ENCODE measurements at places on chromosomes 5 and 9. TPM values are rescaled to one million over a fixed set of nuclear protein-coding genes. Genes with fewer than 3 reads are reported as not detected.

Gene SPINK4
- total RNA-seq = not detected

Gene CDH6
- not detected for total RNA-seq

Gene DDX46
- 64.2 TPM for total RNA-seq

Gene GCNT1
- total RNA-seq = 1.7 TPM

Gene SPINK6
- total RNA-seq = not detected

Gene PCDHGA4
- total RNA-seq = 0.19 TPM

Gene HRH2
- 12.9 TPM for total RNA-seq

Gene DHFR
- total RNA-seq = 7.9 TPM

Gene HBEGF
- 0.35 TPM for total RNA-seq

DNA sequence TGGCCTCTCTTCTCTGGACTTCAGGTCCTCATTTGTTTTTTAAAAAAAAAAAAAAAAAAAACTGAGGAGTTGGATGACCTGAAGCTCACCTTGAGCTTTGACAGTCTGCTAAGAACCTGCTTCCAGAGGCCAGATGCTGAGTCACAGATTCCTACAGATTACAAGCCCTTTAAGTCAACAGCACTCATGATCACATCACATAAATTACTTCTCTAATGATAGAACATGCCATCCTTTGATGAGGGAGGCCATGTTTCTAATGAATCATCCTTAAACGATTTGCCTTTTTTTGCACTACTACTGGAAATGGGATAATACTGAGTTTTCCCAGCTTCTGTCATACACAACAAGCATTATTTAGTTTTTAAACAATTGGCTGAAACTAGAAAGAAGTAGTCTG is 34.2 kb upstream of the MYOT start:
- no peak overlapping the region for H3K4me3 ChIP-seq
- no peaks in the 10 kb centered on the region for H3K4me1 ChIP-seq
- H3K27me3 ChIP-seq = no peaks in the 10 kb centered on the region

GRCh38 chr9:132969783-132970182 is 8.7 kb upstream of the GFI1B start:
- H3K36me3 ChIP-seq = no peaks in the 10 kb centered on the region
- H3K4me3 ChIP-seq = no peak overlapping the region
- DNase-seq = no peak
- H3K27ac ChIP-seq = no peak overlapping the region
- no peaks in the 10 kb centered on the region for H3K27me3 ChIP-seq

- no peak overlapping the region for H3K27ac ChIP-seq
- H3K36me3 ChIP-seq = no peaks in the 10 kb centered on the region
- H3K4me1 ChIP-seq = no peaks in the 10 kb centered on the region
- H3K27me3 ChIP-seq = no peaks in the 10 kb centered on the region
- DNase-seq = no peak
Observed at GRCh38 chr5:170363671-170364070, 25.5 kb downstream of the KCNMB1 start.

- no peaks in the 10 kb centered on the region for H3K4me1 ChIP-seq
- no peak overlapping the region for H3K27ac ChIP-seq
- H3K36me3 ChIP-seq = no peaks in the 10 kb centered on the region
- no peaks in the 10 kb centered on the region for H3K27me3 ChIP-seq
- no peak for DNase-seq
- H3K4me3 ChIP-seq = no peak overlapping the region
Observed at GRCh38 chr5:81826128-81826527, 75.2 kb upstream of the SSBP2 start.

GRCh38 chr9:129923589-129923988 is 88.3 kb downstream of the USP20 start:
- peaks cover 9% of the 10 kb centered on the region for H3K4me1 ChIP-seq
- no peaks in the 10 kb centered on the region for H3K27me3 ChIP-seq
- H3K36me3 ChIP-seq = peaks cover 6% of the 10 kb centered on the region
- H3K27ac ChIP-seq = no peak overlapping the region

DNA sequence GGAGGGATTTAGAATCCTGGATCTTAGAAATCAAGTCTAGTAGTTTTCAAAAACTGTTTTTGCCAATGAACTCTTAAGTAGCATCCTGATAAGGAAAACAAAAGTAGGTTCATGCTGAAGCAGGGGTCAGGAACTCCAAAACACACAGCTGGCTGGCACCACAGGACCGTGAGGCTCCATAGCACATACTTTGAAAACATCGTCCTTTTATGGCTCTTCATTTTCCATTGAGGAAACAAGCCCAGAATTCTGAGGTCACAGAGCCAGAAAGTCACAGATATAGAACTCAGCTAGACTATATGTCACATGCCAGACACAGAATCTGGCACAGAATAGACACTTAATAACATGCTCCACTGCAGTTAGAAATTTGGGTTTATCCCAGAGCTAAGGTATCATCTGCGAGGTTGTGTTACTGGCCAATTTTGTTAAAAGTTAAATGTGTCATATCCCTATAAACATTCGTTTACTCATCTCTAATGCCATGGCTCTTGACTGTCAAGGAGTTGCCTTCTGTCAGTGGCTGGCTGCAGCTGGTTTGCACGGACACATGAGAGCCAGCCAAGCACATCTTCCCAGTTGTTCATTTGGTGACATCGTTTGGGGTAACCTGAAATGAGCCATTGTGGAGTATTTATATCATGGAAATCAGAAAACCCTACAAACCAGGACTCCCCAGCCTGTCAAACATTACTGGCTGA is 58.8 kb downstream of the FAM78A start:
- H3K27me3 ChIP-seq = no peaks in the 10 kb centered on the region
- no peak for DNase-seq
- peaks cover 27% of the 10 kb centered on the region for H3K36me3 ChIP-seq
- no peak overlapping the region for H3K4me3 ChIP-seq
- no peak overlapping the region for H3K27ac ChIP-seq

DNA sequence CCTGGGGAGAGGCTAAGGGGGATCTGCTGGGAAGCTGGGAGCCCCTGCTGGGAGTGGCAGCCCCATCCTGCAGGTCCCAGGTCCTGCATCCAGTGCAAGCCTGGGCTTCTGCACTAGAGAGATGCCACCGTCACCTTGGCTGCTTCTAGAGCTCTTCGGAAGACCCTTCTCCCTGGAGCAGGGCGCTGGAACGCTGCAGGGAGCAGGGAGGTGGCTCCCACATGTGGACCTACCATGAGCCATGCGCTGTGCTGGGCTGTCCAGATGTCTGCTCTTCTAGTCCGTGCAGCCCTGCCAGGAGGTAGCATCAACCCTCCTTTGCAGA is 90.9 kb upstream of the PHYKPL start:
- H3K4me3 ChIP-seq = no peak overlapping the region
- H3K4me1 ChIP-seq = no peaks in the 10 kb centered on the region
- H3K27ac ChIP-seq = no peak overlapping the region
- no peaks in the 10 kb centered on the region for H3K27me3 ChIP-seq
- no peaks in the 10 kb centered on the region for H3K36me3 ChIP-seq

GRCh38 chr9:107431461-107431860 is 58.1 kb downstream of the KLF4 start:
- no peaks in the 10 kb centered on the region for H3K4me1 ChIP-seq
- no peaks in the 10 kb centered on the region for H3K27me3 ChIP-seq
- DNase-seq = no peak

DNA sequence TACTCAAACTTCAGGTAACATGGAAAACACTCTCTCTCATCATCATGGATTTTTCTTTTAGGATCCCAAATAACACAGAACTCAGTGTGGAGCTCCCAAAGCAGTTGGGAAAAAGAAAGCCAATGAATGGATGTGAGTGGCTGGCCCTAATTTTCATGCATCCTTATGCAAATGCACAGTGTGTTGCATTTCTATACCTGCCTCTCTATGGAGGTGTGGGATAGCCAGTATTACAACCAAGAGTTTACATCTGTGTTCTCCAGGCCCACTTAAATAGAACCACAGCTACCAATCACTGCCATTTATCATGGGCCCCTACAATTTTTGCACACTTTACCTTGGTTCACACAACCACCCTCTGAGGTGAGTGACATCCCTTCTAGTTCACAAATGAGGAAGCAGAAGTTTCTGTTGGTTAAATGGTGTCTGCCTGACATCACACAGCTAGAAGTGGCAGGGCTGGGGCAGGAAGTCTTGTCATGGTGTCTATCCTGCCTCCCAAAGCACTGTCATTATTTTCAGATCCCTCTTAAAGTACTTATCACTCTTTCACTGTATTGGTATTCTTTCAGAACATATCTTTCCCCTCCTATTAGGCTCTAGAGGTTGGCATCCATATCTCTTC is 17.3 kb downstream of the MAMDC2 start:
- H3K4me3 ChIP-seq = no peak overlapping the region
- DNase-seq = no peak
- H3K36me3 ChIP-seq = no peaks in the 10 kb centered on the region
- H3K27ac ChIP-seq = no peak overlapping the region
- H3K27me3 ChIP-seq = no peaks in the 10 kb centered on the region
- no peaks in the 10 kb centered on the region for H3K4me1 ChIP-seq

GRCh38 chr9:72361217-72361616 is 3.8 kb downstream of the ZFAND5 start:
- H3K36me3 ChIP-seq = no peaks in the 10 kb centered on the region
- no peak for DNase-seq
- H3K27ac ChIP-seq = no peak overlapping the region
- H3K4me3 ChIP-seq = no peak overlapping the region

- no peaks in the 10 kb centered on the region for H3K27me3 ChIP-seq
- no peak for DNase-seq
- H3K36me3 ChIP-seq = no peaks in the 10 kb centered on the region
- no peaks in the 10 kb centered on the region for H3K4me1 ChIP-seq
- H3K4me3 ChIP-seq = no peak overlapping the region
- no peak overlapping the region for H3K27ac ChIP-seq
Observed at GRCh38 chr5:168156170-168156569, 135.3 kb upstream of the WWC1 start.

GRCh38 chr9:129006328-129007034 is 21.6 kb downstream of the SH3GLB2 start:
- H3K4me3 ChIP-seq = no peak overlapping the region
- no peaks in the 10 kb centered on the region for H3K27me3 ChIP-seq
- peak overlapping the region; percentile 35 for H3K27ac ChIP-seq
- no peaks in the 10 kb centered on the region for H3K4me1 ChIP-seq
- H3K36me3 ChIP-seq = peaks cover 9% of the 10 kb centered on the region

DNA sequence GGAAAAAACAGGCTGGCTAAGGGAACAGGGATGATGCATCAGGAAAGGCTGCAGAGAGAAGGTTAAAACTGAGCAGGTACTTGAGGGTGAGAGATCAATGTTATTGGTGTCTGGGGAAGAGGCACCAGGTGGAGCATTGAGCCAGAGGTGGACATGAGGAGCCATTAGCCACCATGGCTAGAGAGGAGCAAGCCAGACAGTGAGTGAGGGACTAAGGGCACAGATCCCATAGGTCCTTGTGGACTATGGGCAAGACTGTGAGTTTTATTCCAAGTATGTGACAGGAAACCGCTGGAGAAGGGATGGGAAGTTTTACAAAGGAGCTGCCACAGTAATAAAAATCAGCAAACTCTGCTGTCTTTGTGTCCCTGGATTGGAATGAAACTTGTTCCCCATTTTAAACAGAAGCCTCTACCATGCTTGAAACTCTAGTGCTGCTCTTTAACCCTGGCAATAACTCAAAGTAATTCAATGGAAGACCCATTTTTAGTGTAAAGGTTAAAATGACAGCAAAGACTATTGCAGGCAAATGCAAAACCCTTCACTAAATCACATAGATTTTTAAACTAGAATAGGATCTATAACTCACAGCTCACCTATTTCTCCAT is 349.8 kb downstream of the ENC1 start:
- H3K36me3 ChIP-seq = no peaks in the 10 kb centered on the region
- no peak for DNase-seq
- H3K4me3 ChIP-seq = no peak overlapping the region
- no peaks in the 10 kb centered on the region for H3K27me3 ChIP-seq
- H3K27ac ChIP-seq = no peak overlapping the region

DNA sequence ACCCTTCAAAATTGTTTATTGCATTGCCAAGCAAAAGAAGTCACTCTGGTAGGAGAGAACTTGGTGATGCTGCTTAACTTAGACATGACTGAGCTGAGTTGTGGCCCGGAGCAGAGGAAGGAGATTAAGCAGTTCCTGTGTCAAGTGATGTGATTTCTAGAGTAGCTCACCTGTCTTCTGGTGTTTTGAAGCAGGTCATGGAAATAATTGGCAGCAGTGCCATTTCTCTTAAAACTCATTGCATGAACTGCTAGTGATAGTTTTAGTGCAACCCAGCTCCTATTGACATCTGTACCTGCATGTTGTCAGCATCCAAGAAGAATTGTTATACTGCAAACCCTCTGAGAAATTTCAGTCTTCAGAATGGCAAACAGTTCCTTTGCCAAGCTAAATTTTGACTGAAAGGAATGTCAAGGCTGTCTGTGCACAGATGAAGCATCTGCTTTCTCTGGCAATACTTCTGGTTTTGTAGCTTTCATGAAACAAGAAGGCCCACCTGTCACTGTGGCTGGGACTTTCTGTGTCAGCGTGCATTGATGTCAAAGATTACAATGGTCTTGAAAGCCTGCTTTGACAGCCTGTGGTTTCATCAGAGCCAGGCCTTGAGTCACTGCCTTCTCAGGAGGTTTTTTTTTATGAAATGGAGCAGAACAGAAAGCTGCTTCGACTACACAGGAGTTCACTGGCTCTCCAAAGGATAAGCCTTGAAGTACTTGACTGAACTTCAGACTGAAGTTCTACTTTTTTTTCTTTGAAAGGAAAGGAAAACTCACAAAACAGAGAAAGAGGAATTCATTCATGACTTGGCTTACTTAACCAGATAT is 90.6 kb downstream of the RALGPS1 start:
- peak; percentile 75 for DNase-seq
- no peak overlapping the region for H3K27ac ChIP-seq
- H3K36me3 ChIP-seq = no peaks in the 10 kb centered on the region
- no peaks in the 10 kb centered on the region for H3K27me3 ChIP-seq

- no peaks in the 10 kb centered on the region for H3K36me3 ChIP-seq
- no peak overlapping the region for H3K4me3 ChIP-seq
- H3K27me3 ChIP-seq = no peaks in the 10 kb centered on the region
Observed at GRCh38 chr9:125744616-125745015, 2.6 kb upstream of the PBX3 start.

- H3K36me3 ChIP-seq = no peaks in the 10 kb centered on the region
- H3K27me3 ChIP-seq = no peaks in the 10 kb centered on the region
- H3K27ac ChIP-seq = no peak overlapping the region
- DNase-seq = no peak
Observed at GRCh38 chr5:143886651-143887638, 75.0 kb downstream of the HMHB1 start.

DNA sequence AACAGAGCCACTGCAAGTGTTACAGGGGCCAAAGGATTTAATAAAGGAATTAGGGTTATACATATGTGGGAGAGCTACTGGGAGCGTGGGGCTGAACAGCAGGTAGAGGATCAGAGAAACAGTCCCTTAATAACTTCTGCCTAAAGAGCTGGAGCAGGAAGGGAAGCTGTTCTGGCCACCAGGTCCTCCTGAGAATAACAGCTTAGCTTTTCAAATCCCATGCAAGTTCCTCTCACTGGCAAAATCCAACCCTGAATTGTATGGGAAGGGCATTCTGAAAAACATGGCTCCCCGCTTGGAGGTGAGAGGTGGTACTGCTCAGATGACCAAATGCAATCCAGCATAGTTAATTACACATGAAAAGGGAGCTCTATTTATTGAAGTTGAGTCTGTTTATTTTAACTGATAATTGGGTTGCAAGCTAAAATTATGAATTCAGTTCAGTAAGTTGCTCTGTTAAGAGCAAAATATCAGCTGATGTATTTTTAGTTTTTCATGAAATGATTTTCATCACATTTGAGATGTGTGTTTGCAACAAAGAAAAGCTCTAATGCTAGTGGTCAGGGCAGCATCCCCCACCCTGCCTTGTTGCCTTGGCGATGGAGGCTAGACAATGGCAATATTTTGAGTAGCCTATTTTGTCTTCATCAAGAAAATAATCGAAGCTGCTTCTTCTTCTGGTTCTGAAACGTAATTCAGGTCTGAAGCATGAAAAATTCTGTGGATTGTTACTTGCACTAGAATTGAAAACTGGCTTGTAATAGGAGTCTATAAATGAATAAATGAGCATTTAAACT is 58.4 kb upstream of the SH3GL2 start:
- no peaks in the 10 kb centered on the region for H3K27me3 ChIP-seq
- H3K36me3 ChIP-seq = no peaks in the 10 kb centered on the region
